ENCODE measurements at places on chromosomes 3 and 15.
A peak's percentile ranks its signal among the peaks of the same experiment; 100 is the strongest.

DNA sequence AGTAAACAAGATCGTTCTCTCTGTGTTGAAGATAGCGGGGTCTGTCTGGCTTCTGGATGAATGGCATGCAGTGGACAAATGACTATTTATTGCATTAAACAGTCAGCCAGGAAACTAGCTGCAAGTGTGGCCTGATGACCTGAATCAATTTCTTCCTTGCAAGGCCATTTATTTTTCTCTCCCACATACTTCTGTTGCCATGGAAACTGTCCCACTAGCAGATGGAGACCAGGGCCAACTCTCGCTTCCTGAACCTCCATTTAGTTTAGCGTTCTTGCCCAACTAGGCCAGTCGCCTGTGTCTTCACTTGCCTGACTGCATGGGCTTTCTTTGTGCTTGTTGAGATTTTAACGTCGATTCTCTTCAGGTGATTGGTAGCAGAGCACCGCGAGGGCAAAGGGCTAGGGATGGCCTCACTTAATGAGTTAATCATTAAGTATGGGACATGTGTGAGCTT is 27.6 kb downstream of the LMCD1 start:
- DNase-seq, result no peak

- no peak for DNase-seq
Measured at GRCh38 chr15:52261026-52261425, 34.6 kb downstream of the MYO5C start.

DNA sequence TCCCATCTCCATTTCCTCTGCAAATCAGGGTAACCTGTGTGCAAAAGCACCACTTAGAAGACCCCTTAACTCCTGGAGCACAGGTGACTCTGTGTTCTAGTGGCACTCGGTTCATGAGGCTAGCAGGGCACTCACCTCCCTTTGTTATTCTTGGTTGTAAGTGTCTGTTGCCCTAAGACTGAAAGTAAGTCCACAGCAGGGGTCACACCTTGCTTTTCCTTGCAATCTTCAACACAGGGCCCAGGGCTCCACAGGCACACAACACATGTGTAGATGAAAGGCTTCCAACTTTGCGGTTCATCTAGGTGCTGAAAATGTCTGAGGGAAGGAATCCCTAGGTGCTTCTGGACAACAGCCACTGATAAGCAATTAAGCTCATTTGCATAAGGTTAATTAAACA is 2.9 kb downstream of the RNU6-1 start:
- DNase-seq, result no peak

DNA sequence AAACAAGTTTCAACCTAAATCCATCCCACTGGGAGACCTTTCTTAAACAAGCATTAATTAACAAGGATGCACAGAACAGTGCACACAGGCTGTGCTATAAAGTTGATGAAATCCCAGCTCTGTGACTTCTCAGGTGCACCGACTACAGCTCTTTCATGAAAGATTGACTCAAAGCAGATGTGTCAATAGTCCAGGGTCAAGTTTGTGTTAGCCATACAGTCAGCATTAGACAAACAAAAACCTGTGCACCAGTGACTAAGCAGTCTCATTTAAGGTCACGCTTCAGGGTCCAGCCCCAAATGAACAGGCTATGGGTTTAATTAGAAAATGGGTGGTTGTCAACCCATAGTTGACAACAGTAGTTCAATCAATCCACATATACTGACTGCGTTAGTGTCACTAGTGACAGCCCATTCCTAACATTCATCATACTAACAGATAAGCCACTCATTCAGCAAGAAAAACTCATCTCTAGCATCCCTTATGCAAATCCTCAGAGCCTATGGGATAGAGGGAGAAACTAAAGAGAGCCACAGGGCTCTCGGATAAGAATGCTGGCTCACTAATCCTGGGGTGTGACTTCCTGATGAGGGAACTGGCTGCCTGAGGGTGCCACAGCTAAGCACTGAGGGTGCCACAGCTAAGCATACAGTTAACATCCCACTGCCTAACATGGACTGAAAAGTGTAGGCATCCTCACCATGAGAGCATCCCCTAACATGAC is 84.1 kb downstream of the WNT5A start:
- no peak for DNase-seq

DNA sequence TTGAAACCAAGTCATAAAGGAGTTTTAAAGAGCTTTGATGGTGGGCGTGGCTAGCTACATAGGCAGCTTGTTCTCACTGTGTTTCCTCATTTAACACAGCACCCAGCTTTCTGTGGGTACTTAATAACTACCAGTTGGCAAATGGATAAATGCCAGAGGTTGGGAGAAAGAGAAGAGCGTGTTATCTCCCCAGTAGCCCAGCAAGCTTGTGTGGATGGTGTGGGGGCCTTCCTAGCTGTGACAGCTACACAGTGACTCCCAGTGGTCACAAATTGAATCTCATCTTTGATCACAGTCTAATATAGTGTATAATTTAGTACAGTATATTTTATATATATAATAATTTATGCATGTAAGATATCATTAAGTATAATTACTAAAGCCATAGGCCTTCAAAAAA is 984.1 kb downstream of the EPHA3 start:
- DNase-seq, result no peak

DNA sequence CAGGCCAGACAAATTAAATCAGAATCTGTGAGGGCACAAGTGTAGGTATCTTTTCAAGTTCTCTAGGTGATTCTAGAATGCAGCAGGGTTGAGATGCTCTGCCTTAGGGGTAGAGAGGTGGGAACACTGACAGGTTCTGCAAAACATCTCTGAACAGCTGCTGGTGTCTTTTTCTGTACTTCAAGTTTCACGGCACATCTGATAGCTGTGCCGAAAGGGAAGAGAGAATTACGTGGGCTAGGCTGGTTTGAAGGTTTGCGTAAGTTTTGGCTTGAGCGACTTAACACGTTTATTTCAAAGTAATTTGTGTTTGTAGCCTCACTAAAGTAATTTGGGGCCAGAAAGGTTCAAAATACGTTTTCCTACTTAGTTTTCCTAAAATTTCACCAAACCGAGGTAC is 22.5 kb downstream of the PXK start:
- DNase-seq, result no peak

- no peak for DNase-seq
Measured at GRCh38 chr3:156648086-156648485, 26.3 kb upstream of the TIPARP start.

- DNase-seq, result peak; percentile 17
Measured at GRCh38 chr3:43296565-43296964, 10.2 kb downstream of the SNRK start.

GRCh38 chr3:29694783-29695182 is 413.9 kb downstream of the RBMS3 start:
- no peak for DNase-seq

GRCh38 chr3:140726066-140726465 is 48.2 kb downstream of the TRIM42 start:
- DNase-seq, result no peak
